ENCODE measurements at places on chromosomes 12 and 14. TPM values are rescaled to one million over a fixed set of nuclear protein-coding genes. Genes with fewer than 3 reads are reported as not detected.

DNA sequence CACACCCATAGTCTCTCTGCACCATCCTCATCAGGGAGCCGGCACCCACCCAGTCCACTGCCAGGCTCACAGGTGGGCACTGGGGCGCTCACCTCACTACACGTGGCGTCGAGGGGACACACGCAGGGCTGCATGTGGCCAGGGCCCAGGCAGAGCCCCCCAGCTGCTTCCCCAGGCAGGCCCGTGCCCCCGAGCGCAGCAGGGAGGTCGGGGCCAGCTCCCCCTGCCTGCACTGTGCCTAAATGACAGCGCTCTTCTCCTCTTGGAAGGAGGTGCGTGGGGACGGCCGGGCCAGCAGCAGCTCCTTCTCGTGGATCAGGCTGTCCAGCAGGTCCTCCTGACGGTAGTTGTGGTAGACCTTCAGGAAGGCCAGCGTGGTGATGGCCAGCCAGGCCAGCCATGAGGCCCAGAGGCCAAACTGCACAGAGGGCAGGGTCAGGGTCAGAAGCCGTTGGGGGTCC is 11.3 kb downstream of the TMEM179 start:
- no peak for DNase-seq

C12orf42 gene
- not detected for total RNA-seq

DNA sequence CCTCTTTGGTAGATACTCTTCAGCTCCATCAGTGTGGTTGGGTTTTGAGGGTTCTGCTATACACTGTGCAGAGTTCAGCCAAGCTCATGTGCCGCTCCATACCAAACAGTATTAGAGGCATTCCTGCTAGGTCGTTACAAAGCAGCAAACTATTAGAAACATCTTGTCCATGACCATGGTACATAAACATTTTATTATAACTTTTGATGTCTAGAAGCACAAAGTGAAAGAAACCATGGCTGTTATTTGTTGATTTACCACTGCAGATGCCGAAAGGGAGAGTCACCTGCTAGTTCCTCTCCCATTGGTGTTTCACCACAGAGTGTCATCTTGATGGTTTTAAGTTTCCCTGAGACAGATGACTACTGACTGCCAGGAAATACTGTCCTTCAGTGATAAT is 242.0 kb downstream of the ADAMTS20 start:
- DNase-seq, result no peak

GRCh38 chr12:83198291-83199015 is 511.7 kb downstream of the TMTC2 start:
- no peak for DNase-seq

- no peak for DNase-seq
Observed at GRCh38 chr12:6140651-6141447, 16.4 kb upstream of the VWF start.

DNA sequence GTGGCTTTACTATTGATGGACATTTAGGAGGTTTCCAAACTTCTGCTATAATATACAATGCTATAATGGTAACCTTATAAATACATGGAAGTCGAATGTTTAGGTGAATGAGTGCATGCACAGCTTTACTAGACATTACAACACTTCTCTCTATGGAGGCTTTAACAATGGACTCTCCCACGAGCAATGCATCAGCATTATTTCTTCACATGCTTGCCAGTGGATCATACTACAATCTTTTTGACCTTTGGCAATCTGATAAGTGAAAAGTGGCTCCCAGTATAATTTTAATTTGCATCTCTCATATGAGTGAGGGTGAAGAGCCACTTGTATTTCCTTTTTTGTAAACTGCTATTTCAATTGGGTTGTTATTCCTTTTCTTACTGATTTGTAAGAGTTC is 18.2 kb downstream of the RDH12 start:
- no peak for DNase-seq

VRTN gene
- not detected for total RNA-seq

GRCh38 chr14:96762650-96763049 is 34.5 kb upstream of the VRK1 start:
- DNase-seq, result no peak

GPR162 gene
- total RNA-seq, result 6.5 TPM

DNA sequence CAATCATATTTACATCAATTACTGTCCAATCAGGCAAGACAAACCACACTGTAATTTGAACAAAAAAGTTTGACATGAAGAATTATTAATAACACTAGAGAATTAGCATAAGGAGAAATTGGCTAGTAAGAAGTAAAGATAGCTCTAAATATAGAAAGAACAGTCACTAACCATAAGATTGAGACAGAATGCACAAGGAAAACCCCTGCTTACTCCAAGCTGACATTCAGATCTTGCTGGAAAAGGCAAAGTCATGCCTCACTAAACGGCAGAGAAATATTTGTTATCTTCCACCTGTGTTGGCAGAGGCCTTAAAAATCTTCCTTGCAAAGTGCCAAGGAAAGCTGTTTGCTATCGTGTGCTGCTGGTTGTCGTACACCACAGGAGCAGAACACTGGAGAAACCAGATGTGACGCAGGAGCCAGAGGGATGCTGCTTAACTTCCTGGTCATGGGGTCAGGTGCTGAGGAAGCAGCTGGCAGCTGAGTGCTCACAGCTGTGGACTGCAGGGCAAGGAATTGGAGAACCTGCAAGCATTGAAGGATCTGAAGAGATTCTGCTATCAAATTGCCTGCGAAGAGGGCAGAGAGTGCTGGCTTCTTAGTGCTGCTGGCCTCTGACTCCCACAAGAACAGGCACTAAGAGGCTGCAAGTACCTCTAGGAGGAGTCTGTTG is 1323.3 kb downstream of the LRFN5 start:
- DNase-seq, result peak; percentile 13

EXOC5 gene
- total RNA-seq, result 57.0 TPM

TAS2R31 gene
- 0.88 TPM for total RNA-seq
